Panc1 (cell line): ENCODE measurements at places on chromosomes 5 and 9.
A peak's percentile ranks its signal among the peaks of the same experiment; 100 is the strongest.

DNA sequence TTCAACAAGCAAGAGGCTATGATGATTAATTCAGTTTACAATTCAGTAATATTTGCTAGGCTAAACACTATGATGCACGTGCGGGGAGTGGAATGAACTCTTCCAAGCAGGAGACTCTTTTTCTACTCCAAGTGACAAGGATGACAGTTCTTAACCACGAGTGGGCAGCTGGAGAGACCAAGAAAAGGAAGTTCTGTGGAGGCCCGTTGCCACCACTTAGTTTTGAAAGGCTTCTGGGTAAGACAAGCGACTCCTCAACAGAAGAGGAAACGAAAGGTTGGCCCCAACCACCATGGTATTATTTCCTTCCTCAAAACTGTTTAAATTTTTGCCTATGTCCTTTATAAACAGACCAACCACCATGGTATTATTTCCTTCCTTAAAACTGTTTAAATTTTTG lies 2.8 kb downstream of the DCAF12 start:
- DNase-seq, result no peak

GRCh38 chr5:158807946-158808345 lies 291.8 kb downstream of the EBF1 start:
- DNase-seq, result no peak

- no peak for DNase-seq
Measured at GRCh38 chr9:115665519-115665918, 488.1 kb upstream of the PAPPA start.

GRCh38 chr5:180684623-180685161 lies 35.3 kb upstream of the FLT4 start:
- no peak for DNase-seq

DNA sequence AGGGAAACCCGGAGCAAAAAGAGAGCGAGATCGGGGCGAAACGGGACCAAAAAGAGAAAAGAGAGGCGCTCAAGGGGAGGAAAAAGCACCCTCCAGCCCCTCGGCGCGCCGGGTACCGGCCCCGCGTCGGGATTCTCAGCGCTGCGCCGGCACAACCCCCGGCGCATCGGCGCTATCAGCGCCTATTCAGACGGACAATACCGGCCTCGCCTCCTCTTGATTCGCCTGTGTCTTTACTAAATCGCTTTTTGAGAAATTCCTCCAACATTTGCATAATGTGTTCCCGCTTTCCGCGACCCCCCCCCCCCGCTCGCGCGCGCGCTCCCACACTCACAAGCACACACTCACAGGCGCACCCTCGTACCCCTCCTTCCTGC lies 578 bp downstream of the LHX6 start:
- DNase-seq, result no peak

DNA sequence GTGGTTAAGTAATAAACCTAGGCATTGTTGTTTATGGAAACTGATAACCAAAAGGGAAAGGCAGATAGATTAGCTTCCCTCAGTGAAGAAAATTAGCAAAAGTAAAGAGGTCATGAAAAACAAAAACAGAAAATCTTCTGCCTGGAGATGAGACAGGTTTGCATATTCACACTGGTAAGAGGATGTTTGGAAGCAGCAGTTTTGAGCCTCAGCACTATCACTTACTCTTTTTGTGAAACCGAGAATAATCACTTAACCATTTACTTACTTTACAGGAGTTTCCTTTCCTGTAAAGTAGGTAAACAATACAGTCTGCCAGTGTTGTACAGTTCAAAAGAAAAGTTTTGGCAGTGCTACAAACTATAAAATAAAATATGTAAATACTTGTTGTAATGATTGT lies 35.5 kb upstream of the EMB start:
- DNase-seq, result no peak

DNA sequence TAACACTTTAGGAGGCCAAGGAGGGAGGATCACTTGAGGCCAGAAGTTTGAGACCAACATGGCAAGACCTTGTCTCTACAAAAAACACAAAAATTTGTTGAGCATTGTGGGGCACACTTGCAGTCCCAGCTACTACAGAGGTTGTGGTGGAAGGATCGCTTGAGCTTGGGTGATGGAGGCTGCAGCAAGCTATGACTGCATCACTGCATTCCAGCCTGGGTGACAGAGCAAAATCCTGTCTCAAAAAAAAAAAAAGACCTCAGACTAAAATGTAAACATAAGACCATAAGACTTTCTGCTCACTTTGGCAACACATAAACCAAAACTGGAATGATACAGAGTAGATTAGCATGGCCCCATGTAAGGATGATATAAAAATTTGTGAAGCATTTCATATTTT lies 24.6 kb upstream of the NANS start:
- DNase-seq, result no peak

- DNase-seq, result no peak
Measured at GRCh38 chr9:111481885-111482636, 2.1 kb downstream of the ECPAS start.

- peak; percentile 8 for DNase-seq
Measured at GRCh38 chr5:11719888-11720481, 184.3 kb downstream of the CTNND2 start.

DNA sequence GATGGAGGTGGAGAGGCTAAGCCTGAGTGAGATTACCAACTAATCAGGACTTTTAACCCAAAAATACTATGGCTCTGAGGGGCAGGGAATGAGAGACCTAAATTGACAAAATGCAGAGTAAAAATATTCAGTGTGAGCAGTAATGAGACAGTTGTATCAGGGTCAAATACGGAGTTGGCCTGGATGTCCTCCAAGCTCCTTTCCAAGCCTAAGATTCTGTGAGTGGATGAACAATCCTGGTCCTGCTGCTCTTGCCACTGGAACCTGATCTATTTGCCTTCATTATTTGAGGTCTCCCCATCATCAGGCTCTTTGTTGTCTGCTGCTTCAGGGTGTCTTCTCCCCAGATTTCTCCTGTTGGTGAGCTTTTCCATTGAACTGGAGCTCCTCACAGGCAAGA lies 1.1 kb downstream of the PDCD1LG2 start:
- no peak for DNase-seq
